Hindlimb muscle (tissue), 1 donor: ENCODE measurements at places on chromosomes 3 and 15.
A peak's percentile ranks its signal among the peaks of the same experiment; 100 is the strongest.

DNA sequence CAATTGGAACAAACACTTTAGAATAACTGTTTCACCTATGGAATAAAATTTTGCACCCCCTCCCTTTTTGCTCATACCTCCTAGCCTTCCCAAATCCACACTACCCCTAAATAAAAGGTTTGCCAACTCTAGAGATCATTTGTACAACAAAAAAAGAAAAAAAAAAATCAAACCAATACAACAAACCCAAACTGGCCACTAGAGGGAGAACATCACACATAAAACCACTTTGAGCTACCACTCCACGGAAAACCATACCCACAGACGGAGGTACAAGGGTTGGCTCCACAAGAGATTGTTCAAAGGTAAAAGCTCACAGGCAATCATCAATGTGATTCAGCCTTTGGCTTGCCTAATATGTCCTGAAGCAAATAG is 47.6 kb downstream of the SETMAR start:
- peak; percentile 68 for DNase-seq

DNA sequence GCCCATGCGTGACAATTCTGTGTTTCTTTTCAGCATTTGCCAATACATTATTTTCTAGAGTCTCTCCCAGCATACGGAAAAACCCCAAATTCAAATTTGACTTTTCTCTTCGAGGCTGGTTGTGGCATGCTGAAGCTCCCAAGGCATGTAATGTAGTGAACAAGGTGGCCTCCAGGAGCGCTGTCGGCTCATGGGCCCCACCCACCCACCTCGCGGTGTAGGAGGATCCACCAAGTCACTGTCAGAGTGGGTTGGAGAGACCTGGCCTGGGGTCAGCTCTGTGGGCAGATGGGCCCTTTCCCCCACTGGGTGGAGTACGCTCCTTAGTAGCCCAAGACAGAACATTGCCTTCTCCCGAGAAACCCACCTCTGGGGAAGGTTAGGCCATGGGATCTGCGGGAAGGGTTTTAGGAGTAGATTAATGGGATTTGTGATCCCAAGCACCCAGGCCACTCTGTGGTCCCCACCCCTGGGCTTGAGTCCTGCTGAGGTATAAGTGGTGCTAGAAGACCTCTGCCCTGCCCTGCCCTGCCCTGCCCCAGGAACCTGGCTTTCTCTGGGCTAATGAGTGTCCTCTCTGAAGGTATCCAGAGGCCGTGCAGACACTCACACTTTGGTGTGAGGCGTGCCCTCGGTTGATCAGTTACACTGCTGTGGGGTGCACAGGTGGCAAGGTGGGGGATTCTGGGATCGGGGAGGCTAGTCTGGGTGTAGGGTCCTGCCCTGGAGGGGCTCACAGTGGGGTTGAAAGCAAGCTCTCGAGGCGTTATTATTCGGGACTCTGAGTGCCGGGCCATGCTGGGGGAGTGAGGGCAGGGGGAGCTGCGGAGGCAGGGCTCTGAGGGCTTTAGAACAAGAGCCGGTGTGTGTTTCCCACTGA is 97.9 kb downstream of the APBA2 start:
- no peak for DNase-seq

GRCh38 chr3:24180616-24181015 is 235.5 kb downstream of the NR1D2 start:
- DNase-seq: no peak

DNA sequence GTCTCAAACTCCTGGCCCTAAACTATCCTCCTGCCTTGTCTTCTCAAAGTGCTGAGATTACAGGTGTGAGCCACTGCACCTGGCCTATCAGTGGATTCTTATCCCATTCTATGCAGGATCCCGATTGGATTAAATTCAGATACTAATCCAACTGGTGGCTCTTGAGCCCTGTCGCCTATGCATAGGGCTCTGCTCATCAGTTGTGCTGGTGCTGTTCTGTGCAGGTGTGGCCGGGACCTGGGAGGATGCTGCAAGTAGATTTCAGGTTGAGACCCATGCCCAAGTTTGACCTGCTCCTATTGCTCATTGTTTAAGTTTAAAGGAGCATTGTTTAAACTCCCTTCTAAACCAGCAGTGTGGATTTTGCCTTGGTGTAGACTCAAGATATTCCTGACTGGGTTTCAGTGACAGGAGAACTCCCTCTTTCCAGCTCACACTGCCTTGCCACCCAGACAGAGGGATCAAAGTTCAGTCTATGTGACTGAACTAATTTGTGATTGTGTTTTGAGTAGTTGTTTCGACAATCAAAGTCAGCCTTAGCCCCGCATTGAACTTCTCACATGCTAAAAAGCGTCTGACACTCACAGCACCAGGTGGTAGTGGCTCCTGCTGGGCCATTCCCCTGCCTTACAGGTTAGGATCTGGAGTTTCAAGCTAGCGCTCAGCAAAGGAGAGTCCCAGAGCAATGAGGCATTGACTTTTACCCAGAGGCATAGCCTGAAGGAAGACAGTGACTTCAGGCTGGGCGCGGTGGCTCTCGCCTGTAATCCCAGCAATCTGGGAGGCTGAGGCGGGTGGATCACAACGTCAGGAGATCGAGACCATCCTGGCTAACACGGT is 45.0 kb upstream of the PIK3CB start:
- DNase-seq: no peak

GRCh38 chr3:2853651-2854050 is 256.5 kb downstream of the IL5RA start:
- DNase-seq: no peak

- no peak for DNase-seq
Observed at GRCh38 chr3:184781801-184782200, 30.2 kb upstream of the VPS8 start.

- DNase-seq: peak; percentile 43
Observed at GRCh38 chr3:42229942-42230688, 35.9 kb downstream of the CCK start.

GRCh38 chr15:73865904-73866303 is 7.5 kb upstream of the TBC1D21 start:
- DNase-seq: no peak

- no peak for DNase-seq
Observed at GRCh38 chr3:173045770-173046382, 95.2 kb downstream of the SPATA16 start.

DNA sequence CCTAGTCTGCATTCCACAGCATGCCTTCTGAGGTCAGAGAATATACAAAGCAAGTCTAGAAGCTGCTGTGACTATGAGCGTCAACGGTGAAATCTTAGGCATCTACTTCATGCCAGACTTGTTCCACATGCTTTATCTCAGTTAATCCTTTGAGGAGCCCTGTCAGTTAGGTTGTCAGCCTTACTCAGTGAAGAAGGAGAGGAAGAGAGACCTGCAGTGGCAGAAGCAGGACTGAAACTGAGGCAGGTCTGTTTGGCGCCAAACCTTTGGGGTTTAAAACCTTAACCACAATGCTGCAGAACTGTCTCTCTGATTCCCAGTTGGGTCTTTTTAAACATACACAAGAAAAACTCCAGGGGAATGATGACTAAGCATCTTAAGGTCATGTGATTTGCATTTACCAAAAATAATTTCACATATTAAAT is 139.0 kb upstream of the LIPC start:
- no peak for DNase-seq

DNA sequence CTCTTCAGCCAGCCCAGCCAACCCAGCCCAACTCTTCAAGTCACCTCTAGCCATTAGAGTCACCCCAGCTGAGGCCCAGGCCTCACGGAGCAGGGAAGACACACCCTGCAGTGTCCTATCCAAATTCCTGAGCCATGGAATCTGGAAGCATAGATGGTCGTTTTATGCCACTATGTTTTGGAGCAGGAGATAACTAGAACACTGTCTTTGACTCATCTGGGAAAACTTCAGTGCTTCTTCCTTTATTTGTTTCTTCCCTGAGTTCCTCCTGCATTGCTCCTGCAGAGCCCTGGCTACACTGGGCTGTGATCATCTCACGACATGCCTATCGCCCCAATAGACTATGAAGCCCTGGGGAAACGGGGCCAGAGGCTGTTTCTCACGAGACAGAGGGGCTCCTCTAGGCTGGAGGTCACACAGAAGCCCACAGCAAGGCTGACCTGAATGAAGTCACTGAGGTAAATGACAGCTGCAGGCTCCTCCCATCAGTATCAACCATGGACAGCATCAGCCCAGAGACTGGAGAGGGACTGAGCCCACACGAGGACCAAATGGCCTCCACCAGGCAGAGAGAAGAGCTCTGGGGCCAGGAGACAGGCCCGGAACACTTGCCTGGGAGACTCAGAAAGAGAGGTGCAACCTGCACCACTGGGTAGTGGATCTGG is 22.7 kb downstream of the CRABP1 start:
- no peak for DNase-seq

GRCh38 chr3:31159331-31160039 is 265.0 kb upstream of the GADL1 start:
- DNase-seq: no peak

GRCh38 chr15:33243869-33244268 is 49.4 kb upstream of the FMN1 start:
- no peak for DNase-seq

GRCh38 chr15:36905908-36906307 is 194.4 kb downstream of the MEIS2 start:
- DNase-seq: no peak

DNA sequence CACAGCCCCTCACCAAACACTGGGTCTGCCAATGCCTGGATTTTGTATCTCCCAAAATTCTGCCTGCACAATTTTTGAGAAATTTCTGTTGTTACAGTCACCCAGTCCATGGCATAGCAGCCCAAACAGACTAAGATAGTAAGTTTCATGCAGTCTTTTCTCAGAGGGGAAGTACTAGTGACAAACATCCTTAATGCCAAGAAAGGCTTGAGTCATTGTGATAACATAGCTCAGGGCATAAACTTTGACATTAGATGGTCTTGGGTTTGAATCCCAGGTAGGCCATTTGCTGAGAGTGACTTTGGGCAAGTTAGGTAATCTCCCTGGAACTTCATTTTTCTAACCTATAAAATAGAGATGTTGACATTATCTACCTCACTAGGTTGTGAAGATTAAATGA is 36.1 kb upstream of the PFN2 start:
- DNase-seq: no peak

DNA sequence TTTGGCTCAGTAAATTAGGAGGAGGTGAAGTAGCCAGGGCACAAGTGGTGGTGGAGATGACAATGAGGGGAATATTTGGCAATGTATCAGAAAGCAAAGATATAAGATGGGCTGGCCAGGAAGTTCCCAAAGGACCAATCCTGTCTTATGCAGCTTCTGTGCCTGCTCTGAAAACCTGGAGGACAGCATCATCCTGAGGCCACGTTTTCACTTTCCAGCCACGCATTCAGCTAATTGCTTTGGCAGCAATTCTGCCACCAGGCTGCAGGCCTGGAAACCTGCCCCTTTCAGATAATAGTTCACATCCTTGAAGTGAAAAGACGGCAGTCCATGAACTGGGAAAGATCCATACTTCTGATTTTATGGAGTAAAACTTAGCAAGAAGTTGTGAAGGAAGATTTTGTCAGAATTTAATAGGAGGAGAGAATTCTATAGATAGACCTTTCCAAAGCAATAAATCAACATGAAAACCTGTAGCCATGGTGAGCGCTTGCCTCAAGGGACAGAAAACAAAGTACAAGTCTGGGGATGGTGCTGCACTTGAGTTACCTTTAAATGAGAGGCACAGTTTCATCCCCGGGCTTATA is 682.5 kb downstream of the GRM7 start:
- DNase-seq: no peak

GRCh38 chr3:111823341-111823855 is 35.7 kb upstream of the PHLDB2 start:
- DNase-seq: no peak
